ENCODE measurements at places on chromosomes 5 and 9.
A peak's percentile ranks its signal among the peaks of the same experiment; 100 is the strongest.

GRCh38 chr9:5562806-5563416 is 52.6 kb downstream of the PDCD1LG2 start:
- DNase-seq, result no peak

DNA sequence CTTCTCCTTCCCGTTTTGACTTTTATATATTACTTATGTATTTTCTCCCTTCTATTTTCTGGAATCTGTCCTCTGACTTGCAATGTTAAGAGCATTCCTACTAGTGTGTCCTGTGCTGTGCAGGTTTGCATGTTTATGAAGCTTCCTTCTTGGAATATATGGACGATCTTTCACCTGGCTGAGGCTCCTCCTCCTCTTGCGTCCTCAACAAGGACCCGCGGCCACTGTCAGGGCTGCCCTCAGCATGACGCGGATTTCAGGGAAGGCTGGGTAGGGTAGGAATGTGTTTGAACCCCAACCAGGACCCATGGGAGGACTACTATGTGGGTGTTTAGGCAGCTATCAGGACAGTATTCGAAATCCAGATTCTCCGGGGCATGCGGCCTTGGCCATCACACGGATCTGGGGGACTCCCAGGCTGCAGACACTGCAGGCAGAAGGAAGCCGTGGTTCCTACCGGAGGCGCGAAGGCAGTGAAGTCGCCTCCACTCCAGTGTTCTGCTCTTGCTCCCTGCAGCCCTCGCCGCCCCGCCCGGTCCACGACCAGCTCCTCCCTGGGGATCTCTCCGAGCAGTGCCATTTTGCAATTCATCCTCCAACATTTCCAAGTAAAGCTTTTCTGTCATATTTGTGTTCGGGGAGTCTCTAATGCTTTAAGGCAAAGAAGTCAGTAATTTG is 37.0 kb upstream of the OSMR start:
- DNase-seq, result no peak

DNA sequence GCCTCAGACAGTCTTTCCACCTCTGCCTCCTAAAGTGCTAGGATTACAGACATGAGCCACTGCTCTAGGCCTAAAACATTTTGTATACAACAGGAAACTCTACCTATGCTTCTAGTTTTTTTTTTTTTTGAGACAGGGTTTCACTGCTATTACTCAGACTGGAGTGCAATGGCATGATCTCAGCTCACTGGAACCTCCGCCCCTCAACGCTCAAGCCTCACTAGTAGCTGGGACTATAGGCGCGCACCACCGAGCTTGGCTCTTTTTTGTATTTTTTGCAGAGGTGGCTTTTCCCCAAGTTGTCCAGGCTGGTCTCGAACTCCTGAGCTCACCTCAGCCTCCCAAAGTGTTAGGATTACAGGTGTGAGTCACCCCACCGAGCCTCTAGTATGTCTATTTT is 5.4 kb downstream of the HSPA9 start:
- DNase-seq, result no peak

DNA sequence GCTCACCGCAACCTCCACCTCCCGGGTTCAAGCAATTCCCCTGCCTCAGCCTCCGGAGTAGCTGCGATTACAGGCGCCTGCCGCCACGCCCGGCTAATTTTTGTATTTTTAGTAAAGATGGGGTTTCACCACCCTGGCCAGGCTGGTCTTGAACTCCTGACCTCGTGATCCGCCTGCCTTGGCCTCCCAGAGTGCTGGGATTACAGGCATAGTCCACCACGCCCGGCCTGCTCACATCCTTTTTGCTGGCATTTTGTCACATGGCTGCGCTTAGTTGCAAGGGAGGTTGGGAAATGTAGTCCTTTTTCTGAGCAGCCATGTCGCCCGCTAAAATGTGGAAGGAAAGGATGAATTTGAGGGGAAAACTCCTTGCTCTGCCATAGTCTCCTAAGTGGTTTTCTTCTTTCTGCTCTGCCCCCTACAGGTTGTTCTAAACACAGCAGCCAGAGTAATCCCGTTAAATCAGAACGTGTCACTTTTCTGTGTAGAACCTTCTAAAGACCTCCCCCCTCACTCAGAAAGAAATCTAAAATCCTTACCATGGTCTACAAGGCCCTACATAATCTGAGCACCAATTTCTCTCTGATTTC is 57.8 kb upstream of the HSPA9 start:
- no peak for DNase-seq

DNA sequence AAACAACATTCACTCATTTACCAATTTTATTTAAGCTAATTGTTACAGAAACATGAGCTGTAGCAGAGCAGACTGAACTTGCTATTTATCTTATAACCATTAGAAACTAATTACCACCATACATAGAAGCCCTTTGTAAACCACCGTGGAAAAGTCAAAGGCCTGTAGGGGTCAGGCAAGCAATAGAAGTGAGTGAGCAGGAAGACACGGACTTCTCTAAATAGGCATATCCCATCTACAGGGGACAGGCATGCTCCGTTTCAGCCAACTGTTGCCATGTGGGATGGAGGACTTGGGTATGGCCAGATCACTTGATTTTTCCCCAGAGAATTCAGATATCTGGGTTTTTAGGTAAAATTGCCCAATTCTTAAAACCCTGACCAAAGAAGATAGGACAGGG is 44.8 kb downstream of the PRRC1 start:
- DNase-seq, result no peak

DNA sequence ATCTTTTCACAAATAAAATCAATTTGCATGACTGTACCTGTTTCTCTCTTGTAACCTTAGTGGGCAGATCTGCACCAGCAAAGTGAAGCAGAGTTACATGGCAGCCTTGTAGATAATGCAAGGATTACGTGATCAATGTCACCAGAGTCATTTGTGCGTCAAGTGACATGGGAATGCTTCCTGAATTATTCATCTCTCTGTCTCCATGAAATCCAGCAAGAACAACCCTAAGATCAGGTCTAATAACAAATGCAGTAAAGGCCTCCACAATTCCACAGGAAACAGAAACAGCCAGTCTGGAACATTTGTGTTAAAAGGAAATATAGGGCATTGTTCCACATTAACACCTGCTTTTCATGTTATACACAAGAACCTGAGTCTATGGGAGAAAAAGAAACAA is 7.8 kb downstream of the GZMA start:
- no peak for DNase-seq

GRCh38 chr5:27041372-27041771 is 3.0 kb upstream of the CDH9 start:
- DNase-seq, result no peak

DNA sequence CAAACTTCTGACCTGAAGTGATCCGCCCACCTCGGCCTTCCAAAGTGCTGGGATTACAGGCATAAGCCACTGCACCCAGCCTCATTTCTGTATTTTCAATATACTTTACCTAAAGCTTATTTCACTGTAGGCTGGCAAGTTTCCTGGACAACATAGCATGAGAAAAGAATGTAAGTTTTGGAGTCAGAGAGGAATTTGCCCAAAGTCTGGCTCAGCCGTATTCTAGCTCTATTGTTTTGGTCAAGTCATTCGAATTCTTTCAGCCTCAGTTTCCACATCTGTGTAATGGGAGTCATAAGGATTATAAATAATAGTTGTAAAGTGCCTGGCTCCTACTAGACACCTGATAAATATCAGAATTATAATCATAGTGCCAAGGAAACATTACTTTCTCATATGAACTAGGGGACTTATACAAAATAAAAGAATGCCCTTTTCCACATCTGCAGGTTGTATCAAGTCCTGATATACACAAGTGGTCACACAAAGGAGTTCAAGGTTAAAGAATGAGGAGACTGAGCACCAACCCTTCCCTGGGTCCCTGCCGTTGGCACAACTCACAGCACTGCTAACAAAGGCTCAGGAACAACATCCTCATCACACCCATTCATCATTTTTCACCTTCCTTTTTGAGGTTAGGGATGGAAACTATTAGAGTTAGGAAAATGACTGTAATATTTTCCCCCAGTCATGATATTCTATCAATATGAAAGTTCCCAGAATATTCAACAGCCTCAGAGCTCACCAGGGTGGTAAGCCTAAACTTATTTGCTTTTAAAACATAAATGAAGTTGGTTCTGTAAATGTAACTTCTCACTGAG is 34.6 kb upstream of the RAI14 start:
- DNase-seq, result no peak

DNA sequence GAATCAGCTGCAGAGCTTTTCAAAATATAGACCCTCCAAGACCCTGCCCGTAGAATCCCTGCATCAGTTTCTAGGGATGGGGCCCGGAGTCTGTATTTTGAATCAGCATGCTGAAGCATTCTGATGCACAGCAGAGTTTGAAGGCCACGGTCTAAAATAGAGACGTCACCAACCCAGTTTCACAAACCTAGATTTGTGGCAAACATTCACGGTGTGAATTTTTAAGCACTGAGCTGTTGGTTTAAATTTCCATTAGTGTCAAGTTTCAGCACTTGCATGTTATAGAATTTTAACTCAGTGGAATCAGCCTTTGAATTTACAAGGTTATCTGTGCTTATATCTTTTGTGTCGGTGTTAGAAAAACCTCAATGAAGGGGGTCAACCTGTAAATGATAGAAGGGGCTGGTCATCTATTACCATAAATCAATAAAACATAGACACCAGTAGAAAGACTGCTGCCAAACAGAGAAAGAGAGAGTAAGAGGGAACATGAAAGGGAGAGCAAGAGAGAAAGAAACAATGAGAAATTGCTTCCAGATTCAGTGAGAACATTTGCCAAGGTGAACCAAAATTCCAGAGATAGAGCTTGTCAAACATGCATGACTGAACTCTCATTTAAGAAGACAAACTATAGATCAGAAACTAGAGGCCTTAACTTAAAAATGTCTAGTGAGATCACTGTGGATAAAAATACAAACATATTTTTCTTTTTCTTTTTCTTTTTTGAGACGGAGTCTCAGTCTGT is 414.9 kb downstream of the ZSWIM6 start:
- no peak for DNase-seq

DNA sequence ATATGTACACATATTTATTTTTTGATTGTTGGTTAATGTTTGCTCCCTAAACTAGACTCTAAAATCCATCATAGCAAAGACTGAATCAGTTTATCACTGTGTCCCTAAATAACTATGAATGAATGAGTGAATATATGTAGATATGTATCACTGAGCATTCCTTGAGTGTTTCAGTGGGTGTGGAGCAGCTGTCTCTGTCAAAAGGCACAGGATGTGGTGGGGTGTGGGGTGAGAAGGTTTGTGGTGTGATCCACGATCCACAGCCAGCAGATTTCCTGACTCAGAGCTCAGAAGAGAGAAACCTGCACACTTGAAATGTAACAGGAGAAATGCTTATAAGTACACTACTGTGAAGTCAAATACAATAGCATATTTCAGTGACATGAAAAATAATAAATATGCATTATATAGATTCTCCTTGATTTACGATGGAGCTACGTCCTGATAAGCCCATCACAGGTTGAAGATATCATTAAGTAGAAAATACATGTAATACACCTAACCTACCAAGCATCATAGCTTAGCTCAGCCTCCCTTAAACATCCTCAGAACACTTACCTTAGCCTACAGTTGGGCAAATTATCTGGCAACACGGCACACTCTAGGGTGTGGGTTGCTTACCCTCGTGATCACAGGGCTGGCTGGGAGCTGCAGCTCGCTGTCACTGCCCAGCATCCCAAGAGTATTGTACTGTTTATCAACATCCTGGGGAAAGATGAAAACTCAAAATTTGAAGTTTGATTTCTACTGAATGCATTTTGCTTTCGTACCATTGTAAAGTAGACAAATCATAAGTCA is 287.0 kb downstream of the GAS1 start:
- no peak for DNase-seq

DNA sequence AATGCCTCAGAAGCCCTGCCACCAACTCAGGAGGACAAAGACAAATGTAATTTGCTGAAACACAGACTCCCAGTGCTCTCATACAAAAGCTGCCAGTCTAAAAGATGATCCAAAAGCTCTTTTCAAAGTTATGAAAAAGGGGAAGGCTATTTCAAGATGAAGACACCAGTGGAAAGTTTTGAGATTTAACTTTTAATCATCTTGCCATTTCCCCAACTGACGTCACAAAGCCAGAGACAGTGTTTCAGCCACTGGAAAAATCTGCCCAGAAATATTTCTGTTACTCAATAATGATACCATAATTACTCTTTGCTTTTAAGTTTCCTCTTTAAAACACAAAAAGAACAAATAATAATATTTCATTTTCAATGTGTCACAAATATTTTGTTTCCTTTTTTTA is 20.9 kb downstream of the ENG start:
- DNase-seq, result no peak

DNA sequence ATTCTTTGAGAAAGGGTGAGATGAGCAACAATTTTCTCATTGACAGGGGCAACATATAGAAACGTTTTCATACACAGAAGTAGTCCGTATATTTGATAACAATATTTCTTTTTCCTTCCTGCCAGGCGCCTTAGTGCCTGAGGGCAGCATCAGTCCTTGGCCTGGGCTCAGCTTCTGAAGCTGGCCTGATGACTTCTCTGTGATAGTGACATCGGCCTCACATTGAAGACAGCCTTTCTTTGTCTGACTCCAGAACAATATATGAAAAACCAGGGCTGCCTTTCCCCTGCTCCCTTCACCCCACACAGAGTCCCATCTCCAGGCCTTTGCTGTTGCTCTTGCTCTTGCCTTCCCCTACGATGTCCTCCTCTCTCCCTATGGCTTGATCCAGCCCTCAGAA is 24.1 kb upstream of the TCOF1 start:
- DNase-seq, result no peak

- DNase-seq, result no peak
Measured at GRCh38 chr9:131422241-131422792, 28.4 kb downstream of the PRRC2B start.

DNA sequence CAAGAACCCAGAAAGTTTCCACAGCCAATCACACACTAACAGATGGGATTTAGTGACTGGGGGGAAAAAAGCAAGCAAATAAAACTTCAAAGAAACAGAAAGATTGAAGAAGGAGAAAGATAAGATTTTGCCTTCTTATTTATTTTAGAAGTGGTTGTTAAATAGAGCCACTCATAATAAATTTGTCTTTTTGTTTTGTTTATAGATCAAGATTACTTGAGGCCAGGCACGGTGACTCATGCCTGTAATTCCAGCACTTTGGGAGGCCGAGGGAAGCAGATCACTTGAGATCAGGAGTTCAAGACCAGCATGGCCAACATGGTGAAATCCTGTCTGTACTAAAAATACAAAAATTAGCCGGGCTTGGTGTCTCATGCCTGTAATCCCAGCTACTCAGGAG is 94.9 kb upstream of the RANBP3L start:
- no peak for DNase-seq

DNA sequence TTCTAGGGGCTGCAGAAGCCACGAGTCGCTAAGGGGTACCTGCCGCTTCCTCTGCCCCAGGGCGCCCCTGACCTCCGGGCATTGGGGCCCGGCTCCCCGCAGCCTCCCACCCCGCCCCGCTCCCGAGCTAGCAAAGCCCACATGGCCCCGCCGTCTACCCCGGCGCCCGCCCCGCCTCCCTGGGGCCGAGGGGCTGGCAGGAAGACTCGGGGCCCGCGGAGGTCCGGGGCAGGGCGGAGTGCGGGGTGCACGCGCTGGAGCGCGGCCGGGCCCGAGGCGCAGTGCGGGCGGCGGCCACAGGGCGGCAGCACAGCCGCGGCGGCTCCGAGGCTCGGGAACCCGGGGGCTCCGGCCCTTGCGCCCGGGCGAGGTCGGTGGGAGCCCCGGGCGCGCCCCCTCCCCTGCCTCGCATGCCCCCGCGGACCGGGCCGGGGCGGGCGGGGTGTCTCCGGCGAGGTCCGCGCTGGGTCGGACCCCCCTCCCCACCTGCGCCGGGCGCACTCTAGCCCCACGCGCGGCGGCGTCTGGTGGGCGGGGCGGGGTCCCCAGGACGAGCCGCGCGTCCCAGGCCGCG is 6.7 kb downstream of the NRARP start:
- peak; percentile 45 for DNase-seq

Data from activated naive CD4-positive, alpha-beta T cell (primary cell).